Globus pallidus (tissue), 1 donor: ENCODE measurements at places on chromosomes 13 and 19.
A peak's percentile ranks its signal among the peaks of the same experiment; 100 is the strongest.

- no peak for DNase-seq
Measured at GRCh38 chr13:96274046-96274445, 184.1 kb downstream of the HS6ST3 start.

DNA sequence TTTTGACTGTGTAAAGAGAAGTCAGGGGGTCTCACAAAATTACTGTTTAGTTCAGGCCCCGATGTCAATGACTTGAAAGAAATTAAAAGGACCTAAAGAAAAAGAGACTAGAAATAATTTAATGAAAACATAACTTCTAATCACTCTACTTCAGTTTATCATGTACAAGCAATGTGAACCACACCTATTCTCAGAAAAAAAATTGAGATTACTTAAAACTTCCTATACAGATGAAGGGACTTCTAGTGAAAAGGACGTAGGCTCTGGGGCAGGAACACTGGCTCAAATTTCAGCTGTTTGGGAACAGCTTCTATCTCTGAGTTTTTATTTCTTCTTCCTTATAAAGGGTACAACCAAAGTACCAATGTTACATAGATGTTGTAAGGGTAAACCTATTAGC is 38.0 kb downstream of the TPT1 start:
- DNase-seq = no peak

GRCh38 chr19:35027851-35028599 is 2.2 kb upstream of the SCN1B start:
- DNase-seq = no peak

- no peak for DNase-seq
Measured at GRCh38 chr13:59392328-59392727, 771.4 kb downstream of the DIAPH3 start.

- DNase-seq = no peak
Measured at GRCh38 chr19:45123440-45123850, 30.5 kb downstream of the PPP1R37 start.

GRCh38 chr13:63696055-63696454 is 2280.4 kb upstream of the PCDH20 start:
- DNase-seq = no peak

DNA sequence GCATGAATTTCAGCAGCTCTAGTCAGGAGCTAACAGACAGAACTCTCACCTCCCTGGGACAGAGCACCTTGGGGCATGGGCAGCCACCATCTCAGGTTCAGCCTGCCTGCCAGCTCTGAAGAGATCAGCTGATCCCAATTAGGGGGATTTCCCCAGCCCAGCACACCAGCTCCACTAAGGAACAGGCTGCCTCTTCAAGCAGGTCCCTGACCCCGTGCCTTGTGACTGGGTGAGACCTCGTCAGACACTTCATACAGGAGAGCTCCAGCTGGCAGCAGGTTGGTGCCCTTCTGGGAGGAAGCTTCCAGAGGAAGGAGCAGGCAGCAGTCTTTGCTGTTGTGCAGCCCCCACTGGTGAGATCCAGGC is 84.5 kb upstream of the UFM1 start:
- DNase-seq = no peak

GRCh38 chr13:79724348-79725103 is 243.6 kb downstream of the NDFIP2 start:
- no peak for DNase-seq

DNA sequence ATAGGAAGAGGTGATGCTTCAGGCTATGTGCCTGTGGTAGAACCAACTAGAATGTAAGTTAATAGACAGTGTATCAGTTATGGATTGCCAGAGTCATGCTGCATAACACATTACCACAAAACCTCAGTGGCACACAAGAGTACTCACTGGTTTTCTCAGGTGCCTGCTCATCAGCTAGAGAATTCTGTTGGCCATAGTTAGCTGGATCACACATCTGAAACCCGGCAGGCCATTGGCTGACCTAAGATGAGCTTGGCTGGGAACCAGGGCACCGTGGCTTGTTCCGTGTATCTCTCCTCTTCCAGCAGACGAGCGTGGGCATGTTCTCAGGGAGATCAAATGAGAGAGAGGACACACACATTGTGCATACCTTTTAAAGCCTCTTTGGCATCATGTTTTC is 76.7 kb downstream of the TEX26 start:
- DNase-seq = no peak

DNA sequence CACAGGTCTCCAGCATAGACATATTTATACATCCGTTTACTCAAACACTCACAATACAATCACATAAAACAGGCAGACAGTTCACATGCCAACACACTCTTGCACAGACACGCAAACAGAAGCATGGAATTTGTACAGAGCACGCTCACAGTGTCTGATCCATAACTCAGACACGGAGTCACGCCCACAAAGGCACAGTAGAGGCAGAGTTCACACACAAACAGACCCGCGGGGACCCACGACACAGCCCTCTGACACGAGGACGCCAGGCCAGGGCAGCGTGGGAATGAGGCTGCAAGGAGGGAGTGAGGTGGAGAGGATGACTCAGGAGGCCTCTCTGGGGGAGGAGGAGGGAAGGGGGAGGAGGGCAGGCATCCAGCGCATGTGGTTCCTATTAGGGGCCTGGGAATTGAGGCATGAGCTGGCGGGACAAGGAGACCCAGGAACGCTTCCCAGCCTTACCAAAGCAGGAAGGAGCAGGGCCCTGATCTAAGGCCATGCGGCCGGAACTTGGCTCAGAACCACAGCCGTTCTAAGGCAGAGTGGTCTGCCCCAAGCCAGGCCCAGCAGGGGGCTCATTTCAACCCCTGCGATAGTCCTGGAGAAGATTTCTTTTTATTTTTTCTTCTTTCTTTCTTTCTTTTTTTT is 9.1 kb upstream of the OLFM2 start:
- peak; percentile 64 for DNase-seq

GRCh38 chr13:104256701-104257100 is 1190.5 kb upstream of the SLC10A2 start:
- peak; percentile 2 for DNase-seq

DNA sequence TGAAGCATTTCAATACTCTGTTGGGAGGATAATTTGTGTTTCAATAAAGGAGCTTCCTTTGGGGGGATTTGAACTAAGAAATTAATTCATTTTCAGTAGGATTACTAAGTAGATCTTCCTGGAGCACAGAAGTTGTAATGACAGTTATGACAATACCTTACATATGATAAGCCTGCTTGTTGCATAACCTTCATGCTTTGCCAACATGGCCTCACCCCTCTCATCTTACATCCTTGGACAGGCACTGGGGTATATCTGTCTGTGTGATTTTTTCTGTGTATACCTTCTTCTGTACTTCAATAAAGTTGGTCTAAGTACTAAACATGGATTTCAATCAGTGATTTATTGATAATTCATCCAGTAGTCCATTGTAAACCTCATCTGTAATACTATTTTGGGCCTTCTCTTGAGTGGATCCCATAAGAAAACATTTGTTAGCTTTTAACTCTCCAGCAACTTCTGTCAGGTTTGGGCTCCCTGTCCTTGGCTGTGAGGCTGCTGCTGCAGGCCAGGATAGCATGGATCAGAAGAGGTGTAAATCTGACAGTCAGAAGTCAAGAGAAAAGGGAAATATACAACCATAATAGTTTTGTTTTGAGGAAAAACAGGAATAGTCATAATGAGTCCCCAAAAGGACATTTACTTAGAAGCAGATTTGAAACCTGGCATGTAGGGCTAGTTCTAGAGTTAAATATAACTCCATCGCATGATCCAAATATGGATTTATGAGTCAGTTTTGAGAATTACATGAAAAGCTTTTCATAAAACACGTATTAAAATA is 422.2 kb downstream of the KLF5 start:
- DNase-seq = no peak

DNA sequence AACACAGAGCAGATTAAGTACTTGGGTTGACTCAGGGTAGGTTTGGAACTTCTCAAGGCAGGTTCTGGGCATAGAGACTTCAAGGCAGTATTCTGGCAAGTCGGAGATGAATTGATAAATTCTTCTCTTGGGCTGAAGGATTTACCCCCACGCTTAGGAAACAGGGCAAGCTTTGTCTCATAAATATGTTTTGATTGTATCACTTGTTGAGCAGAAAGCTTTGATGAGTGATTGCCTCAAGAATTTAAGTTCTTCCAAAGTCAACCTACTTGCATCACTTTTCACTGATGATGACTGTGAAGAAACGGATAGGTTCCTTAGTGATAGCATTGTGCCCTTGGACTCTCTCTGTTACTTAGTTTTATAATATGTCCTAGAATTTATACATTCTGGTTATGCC is 258.6 kb upstream of the DACH1 start:
- no peak for DNase-seq

GRCh38 chr13:54185785-54186184 is 1157.2 kb downstream of the OLFM4 start:
- no peak for DNase-seq

DNA sequence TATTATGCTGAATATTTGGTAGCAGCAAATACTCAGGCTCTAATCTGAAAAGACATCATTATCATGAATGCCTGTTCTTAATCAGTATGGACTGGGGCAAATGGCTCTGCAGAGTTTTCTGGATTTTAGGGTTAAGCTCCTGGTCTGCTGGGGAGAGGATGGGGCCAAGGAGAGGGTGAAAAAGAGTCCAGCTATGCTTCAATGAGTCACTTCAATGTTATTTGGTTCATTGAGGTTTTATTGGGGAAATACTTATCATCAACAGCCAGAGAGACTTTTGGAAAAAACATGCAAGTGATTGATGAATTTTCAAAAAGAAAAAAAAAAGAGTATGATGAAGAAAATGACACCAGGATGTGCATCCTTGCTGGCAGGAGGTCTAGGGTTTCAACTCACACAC is 278.3 kb downstream of the UQCRFS1 start:
- DNase-seq = no peak

GRCh38 chr19:33545217-33545981 is 23.8 kb upstream of the PEPD start:
- DNase-seq = no peak

GRCh38 chr19:45852983-45853382 is 10.0 kb downstream of the SYMPK start:
- no peak for DNase-seq

- DNase-seq = no peak
Measured at GRCh38 chr19:24029941-24030636, 56.9 kb upstream of the ZNF254 start.

- DNase-seq = no peak
Measured at GRCh38 chr13:113166266-113166665, 7.8 kb downstream of the PROZ start.

DNA sequence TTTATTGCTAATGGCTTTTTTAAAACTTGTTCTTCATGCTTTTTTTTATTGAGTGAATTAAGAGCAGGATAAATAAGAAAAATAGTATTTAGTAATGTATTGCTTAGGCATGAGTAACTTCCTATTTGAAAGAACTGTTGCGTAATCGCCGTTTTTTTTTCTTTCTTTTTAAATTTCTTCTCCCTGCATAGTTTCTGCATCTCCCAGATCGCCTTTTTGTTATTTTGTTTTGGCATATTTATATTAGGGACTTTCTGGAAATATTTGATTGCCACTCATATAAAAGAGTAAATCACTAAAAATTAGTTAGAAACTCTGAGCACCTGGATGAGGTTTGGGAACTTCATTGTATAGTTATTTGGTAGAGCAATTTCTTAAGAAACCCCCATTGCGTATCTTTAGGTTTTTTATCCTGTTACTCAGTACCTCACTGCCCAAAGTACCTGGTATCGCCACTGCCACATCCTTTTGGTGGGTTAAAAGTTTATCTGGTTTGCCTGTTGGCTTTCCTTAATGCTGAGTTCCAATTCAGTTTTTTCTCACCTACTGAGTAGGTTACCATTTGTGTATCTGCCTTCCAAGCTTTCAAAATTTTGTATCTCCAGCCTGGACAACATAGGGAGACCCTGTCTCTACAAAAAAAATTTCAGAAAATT is 36.2 kb upstream of the LPAR6 start:
- DNase-seq = no peak

DNA sequence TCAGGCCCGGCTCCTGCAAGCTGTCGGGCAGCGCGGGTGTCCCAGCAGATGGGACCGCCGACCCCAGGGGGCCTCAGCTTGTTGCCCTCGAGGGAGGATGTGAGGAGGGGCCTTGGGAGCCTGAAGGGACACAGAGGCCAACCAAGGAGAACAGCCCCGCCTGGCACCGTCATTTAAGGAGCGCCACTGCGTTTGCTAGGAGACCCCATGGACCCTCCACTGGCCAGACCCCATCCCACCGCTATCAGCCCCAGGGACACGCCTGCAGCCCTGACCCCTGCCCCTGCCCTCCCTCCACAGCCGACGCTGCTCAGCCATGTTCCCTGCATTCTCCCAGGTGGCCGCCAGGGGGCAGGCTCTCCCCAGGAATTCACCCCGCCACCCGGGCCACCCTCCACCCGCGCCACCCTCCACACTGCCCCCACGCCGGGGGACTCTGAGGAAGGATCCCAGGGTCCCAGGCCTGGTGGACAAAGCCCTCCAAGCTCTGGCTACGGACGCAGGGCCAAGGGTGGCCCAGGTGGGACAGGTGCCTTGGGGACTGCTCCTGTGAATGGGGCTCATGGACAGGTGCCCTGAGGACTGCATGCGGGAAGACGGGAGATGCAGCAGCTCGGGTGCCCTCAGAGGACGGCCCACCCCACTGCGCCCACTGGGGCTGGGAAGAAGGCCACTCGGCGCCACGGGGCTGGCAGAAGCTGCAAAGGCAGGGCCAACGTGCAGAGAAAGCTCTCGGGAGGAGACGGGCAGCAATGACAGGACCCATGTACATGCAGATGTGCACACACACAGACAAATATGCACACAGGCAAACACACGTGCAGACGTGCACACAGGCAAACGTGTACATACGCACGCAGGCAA is 34.4 kb downstream of the PIP5K1C start:
- DNase-seq = no peak

- DNase-seq = no peak
Measured at GRCh38 chr13:38895075-38895474, 95.6 kb downstream of the STOML3 start.

DNA sequence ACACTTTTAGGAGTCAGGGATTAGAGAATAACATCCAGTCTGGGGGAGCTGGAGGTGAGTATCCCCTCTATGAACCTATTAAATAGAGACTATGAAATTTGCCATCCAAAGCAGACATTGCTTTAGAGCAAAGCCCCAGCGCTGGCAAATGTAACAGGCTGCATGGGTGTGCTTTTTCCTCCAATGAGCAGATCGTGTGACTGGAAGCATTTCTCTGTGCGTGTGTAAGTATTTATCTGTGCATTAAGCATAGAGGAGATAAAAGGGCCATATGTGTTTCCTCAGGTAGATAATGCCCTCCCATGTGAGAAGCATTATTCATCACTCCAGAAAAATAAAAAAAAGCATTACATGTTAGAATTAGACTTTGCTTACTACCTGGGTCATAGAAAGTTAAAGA is 924 bp downstream of the TNFSF13B start:
- DNase-seq = no peak

DNA sequence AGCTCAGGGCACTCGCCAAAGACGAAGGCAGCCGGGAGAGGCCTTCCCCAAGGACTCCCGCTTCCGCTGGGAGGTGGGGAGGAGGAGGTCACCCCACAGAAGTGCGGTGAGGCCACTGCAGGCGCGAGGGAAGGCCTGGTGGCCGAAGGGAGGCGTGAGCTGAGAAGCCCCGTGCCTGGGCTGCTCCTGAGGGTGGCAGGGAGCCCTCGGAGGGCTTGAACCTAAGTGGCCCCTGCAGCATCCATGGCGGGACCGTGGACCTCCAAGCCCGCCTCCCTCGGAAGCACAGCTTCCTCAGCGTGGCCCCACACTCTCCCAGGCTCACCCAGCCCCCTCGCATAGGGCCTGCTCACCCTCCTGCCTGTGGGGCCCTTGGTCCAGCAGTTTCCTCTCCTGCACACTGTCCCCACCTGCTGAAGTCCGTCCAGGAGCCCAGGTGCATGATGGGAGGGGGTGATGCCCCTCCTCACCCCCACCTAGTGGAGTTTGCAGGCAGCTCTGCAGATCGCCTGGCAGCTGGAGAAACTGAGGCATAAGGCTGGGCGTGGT is 25.9 kb downstream of the EFNA2 start:
- no peak for DNase-seq

GRCh38 chr19:4399812-4400134 is 574 bp downstream of the SH3GL1 start:
- DNase-seq = no peak
